ENCODE measurements at places on chromosomes 2 and 18.

DNA sequence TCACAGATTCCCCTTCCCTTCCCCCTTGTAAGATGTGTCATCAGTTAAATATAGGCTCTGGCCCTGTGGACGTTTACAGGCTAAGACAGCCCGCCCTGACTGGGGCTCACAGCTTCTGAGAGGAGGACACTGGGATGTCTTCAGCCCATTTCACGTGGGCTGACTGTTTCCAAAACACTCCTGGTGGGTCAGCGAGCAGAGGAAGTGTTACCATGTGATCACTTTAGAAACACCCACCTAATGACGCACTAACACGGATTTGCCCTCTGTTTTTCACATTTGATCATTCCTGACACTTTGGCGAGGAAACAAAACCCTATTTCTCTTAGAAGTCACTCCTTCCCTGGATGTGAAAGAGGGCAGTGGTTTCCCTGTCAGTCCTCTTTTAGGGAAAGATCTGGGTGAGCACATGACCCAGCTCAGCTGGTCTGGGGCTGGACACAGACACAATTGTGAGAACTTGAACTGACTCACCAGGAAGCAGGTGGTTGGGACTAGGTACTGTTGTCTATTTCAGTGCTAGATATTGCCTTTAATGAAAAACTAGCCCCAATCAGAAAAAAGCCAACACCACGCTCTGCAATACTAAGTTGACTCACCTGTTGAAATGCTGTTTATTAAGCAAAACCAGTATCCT lies 38.8 kb downstream of the BMP10 start:
- peak; percentile 69 for DNase-seq

- DNase-seq = no peak
Measured at GRCh38 chr2:3296182-3296972, 81.2 kb downstream of the EIPR1 start.

DNA sequence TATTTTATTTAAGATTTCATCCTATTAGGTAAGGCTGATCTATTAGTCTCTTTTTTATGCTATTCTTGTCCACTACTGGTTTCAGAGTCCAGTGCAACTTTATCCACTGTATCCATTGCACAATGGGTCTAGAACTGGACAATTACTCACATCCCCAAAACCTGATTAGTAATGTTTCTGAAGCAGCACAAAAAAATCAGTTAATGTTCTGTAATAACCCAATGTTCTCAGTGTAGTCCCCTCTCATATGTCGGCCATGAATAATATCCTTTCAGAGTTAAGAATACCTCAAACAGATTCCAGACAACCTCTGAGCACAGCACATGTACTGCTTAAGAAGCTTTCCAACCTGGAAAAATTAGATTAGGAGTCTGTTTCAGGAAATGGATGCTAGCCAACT lies 29.7 kb downstream of the MGAT4A start:
- DNase-seq = peak; percentile 17

GRCh38 chr2:20957788-20958525 lies 85.9 kb downstream of the APOB start:
- DNase-seq = no peak

GRCh38 chr2:27854229-27854862 lies 35.8 kb downstream of the RBKS start:
- DNase-seq = no peak

DNA sequence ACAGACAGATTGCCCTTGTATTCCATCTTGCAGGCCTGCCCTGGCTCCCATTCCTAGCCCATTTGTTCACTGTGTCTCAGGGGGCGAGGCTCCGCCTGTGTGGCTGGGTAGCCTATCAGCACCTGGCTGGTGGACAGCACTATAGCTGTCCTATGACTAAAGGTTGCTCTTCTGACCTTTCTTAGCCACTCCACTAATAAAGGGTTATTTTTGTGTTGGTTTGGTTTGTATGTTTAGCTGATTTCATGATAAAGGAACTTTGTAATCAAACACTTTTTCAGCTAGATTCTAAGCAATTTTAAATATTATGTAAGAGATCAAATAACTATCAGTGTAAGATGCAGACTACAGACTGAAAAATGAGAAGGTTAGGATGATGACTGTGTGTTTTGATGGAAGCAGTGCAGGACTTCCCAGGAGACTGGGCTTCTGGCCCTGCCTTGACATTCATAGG lies 72.2 kb downstream of the CRIM1 start:
- DNase-seq = no peak

GRCh38 chr2:225649274-225649673 lies 249.8 kb downstream of the NYAP2 start:
- DNase-seq = no peak

- DNase-seq = no peak
Measured at GRCh38 chr2:198664321-198664720, 793.4 kb downstream of the SATB2 start.

DNA sequence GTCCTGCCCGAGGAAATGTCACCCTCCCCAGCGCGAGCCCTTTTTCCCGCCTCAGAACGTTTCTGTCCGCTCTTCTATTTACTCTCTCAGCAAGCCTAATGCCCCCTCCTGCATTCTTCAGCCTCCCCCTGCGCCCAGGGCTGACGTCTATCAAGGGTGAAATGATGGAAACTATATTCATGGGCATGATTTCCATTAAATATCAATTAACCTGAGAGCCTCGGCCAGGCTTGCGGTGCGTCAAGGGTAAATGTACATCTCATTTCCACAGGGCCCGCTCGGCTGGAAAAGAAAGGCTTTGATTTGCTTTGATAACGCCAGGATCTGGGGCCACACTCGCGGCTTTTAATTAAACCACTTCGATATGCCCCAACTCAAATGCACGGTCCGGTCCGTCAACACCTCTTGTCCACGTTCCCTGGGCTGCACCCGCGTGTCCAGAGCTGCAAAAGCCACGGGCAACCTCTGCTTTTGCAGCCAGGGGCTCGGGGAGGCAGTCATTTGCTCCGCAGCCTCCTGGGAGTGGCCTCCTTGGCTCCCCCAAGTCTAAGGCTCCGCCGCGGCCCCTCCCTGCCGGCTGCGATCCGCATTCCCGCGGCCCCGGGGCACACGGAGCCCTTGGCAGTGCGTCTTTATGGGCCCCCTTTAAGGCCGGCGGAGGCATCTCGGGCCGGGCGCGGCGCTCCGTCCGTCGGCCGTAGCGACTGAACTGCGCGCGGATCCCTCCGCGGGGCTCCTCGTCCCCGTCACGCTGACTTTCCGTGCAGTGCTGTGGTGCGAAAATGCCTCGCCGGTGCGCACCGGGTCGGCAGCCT lies at the start of gene HOXD8:
Gene HOXD8 (plus strand): TSS at position 724 of the 815 bp plus-strand sequence. CDS start 662 bp downstream, outside the sequence.
- DNase-seq = no peak

GRCh38 chr2:19536136-19536535 lies 177.7 kb upstream of the OSR1 start:
- DNase-seq = peak; percentile 93

- DNase-seq = no peak
Measured at GRCh38 chr2:73968357-73968937, 16.3 kb upstream of the TET3 start.

GRCh38 chr18:49094979-49095632 lies 144.3 kb upstream of the SMAD7 start:
- DNase-seq = no peak

DNA sequence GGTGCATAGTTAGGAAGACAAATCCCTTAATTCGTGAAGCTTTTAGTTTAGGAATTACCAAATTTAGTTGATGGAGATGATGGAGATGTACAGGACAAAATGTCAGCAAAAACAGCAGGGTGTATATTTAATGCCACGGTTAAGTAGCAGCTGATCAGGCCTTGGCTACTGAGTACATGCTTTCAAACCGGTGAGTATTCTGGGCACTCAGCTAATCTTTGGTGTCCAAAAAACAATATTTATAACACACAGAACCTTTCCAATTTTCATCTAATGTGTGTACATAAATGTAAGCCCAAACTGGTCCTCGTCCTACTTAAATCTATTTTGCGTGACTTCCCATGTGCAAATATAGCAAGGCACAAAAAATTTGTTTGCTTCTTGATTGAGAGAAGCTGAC lies 703.4 kb upstream of the LINC00305 start:
- no peak for DNase-seq

- DNase-seq = no peak
Measured at GRCh38 chr2:129074298-129074920, 755.7 kb upstream of the HS6ST1 start.

- DNase-seq = peak; percentile 5
Measured at GRCh38 chr2:24049485-24050021, at the start of gene FKBP1B. Gene FKBP1B, plus strand, starts transcription at chr2:24049741. Its CDS starts 109 bp downstream, at chr2:24049850.
